Central memory CD4-positive, alpha-beta T cell (primary cell): ENCODE measurements at places on chromosomes 11 and 22.

DNA sequence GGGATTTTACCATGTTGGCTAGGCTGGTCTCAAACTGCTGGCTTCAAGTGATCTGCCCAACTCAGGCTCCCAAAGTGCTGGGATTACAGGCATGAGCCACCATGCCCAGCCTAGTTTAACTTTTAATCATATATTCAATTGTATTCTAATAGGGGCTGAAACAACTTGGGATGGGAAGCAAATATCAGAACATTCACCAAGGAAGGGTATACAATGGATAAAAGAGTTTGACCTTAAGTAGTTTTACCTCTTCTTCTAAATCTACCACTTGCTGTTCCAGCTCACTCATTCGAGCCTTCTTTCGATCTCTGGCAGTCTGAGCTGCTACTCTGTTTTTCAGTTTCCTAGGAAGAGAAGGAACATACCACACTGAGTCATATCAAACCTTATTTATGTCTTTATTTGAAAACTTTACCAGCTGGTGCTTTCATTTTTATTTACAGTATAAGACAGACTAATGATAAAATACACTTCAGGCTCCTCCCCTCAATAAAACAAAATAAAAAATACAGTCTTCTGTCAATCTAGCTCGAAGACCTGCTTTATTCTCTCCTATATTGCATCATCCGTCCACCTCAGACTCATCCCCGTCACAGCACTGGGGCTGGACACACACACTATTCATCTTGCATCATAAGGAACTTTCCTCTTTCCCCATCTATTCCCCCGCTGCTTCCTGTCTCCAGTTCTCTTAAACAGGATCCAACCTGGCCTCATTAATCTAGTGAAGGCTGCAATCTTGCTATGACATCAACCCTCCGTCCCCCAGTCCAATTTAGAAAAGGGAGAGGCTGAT lies 1.4 kb downstream of the XBP1 start:
- no peak for DNase-seq

- DNase-seq = no peak
Observed at GRCh38 chr11:92711926-92712325, 257.5 kb upstream of the MTNR1B start.

DNA sequence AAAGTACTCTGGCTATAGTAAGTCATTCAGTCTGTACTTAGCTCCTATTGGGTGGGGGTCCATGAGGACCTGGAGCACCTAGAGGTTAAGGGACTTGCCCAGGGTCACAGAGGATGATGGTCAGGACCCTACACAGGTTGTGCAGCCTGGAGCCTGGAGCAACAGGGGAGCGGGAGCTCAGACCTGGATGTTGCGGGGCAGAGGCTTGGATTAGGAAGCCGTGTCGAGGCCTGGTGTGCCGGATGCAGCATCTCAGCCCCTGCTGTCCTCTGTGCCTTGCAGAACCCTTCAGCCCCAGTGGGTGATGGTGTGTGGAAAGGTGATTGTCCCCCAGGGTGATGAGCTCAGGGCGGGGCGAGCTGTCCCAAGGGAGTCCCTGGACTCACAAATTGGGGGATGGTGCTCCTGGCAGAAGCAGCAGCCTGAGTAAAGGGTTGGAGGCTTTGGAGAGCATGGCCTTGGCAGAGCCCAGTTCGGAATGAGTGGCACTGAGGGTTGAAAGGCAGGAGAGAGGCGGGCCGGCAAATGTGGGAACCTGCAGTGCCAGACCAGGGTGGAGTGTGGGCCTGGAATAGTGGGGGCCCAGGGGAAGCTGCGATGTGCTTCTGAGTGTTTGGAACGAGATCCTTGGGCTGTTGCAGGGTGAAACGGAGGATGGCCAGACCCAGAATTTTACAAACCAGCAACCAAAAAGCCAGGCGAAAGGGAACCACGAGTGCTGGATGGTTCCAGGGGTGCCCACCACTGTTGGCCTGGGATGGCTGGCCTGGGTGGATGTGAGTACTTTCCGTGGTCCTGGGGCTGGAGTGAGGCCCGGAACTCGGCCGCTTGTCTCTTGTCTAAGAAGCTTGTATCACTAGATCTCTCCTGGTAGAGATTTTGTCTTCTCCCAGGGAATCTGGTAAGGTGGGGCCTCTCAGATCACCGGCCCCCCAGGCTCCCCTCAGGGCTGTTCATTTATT lies 2.9 kb downstream of the TPCN2 start:
- DNase-seq = no peak

GRCh38 chr11:27757953-27758352 lies 57.7 kb upstream of the BDNF start:
- no peak for DNase-seq

DNA sequence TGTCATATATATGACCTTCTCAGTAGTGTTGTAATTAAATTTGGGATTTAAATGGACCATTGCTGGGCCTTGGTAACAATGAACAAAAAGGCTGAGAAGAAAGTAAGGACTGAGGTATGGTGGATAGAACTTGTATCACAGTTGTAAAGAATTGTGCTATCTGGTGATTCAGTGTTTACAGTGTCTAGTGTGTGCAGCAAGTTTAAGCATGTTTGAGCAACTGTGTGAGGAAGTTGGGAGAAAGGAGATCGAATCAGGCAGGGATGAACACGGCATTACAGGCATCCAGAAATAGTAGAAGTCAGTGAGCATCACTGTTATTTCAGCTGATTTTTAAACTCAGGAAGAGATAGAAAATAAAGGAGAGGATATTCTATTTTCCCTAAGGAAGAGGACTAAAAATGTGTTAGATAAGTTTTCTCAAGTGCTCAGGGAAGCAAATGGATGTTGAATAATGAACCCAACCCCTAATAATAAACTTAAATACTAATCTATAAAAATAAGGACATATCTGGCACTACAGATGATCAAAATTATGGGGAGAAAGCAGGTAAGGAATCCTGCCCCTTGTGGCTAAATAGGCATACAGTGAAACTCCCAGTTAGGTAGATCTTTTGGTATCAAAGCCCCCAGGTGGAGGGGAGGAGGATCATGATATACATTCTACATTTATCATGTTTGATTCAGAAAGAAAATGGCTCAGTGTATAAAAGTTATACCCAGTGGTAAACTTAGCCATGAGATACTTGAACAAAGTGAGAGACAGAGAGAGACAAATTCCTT lies 361.0 kb upstream of the ANO3 start:
- DNase-seq = no peak

- no peak for DNase-seq
Observed at GRCh38 chr11:3058753-3059664, 1.8 kb upstream of the CARS1 start.

GRCh38 chr22:36311386-36312085 lies 58.6 kb downstream of the APOL1 start:
- DNase-seq = no peak

DNA sequence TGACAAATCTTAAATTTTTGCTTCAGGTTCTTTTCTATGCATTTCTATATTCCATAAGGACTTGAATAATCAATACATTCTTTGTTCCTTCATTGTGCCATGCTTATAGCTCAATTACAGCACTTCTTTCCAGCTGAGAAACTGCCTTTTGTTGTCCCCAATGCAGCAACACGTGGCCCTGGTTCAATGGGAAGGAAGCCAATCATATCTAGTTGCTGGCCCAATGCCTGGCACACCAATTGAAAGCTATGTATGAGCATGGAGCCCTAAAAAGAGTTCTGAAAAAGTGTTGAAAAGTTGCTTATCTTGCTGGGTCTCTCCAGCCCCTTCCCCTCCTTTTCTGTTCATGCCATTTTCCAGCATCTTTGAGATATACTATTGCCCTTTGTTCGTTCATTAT lies 448.0 kb upstream of the FAT3 start:
- no peak for DNase-seq

- no peak for DNase-seq
Observed at GRCh38 chr11:93579187-93579751, 36.1 kb upstream of the SMCO4 start.

- no peak for DNase-seq
Observed at GRCh38 chr22:30894371-30894740, 74.2 kb downstream of the MORC2 start.

GRCh38 chr22:24894220-24894975 lies 52.1 kb downstream of the LHFPL7 start:
- no peak for DNase-seq

DNA sequence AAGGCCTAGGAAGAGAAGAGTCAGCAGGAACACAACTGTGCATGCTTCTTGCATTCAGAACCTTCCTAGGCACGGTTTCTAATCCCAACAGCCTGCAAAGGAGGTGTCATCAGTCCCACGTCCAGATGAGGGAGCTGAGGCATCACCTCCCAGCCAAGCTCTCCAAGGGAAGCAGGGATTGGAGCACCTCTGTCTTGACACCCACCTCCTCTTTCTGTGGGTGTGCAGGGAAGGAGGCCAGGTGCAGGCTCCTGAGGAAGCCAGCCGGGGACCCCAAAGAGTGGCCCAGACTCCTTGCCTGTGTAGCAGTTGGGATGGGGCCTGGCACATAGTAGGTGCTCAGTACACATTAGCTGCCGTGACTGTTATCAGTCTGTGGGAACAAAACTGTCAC lies 2.0 kb downstream of the PNPLA5 start:
- DNase-seq = no peak

DNA sequence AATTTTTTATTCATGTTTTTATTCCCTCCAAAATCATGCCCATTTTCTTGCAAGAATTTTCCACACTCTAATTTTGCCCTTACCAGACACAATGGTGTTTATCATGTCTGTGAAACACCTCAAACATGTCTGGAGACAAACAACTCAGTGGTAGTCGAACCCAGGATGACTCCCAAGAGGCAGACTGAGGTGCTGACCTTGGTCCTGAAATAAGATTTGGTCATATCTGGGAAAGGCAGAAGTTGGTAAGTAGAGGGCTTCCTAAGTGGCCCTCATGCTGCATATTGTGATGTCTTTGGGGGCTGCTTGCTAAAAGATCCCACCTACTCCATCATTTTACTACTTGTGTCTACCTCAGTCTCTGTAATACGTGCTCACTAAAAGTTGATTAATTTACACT lies 369.4 kb upstream of the ISX start:
- DNase-seq = no peak

GRCh38 chr11:111018566-111018965 lies 227.0 kb upstream of the POU2AF2 start:
- DNase-seq = no peak

GRCh38 chr11:110093407-110094297 lies 460 bp downstream of the ZC3H12C start:
- no peak for DNase-seq

GRCh38 chr22:30866811-30867271 lies 101.7 kb downstream of the MORC2 start:
- DNase-seq = no peak

- DNase-seq = no peak
Observed at GRCh38 chr11:12306830-12307229, 70.5 kb upstream of the PARVA start.

DNA sequence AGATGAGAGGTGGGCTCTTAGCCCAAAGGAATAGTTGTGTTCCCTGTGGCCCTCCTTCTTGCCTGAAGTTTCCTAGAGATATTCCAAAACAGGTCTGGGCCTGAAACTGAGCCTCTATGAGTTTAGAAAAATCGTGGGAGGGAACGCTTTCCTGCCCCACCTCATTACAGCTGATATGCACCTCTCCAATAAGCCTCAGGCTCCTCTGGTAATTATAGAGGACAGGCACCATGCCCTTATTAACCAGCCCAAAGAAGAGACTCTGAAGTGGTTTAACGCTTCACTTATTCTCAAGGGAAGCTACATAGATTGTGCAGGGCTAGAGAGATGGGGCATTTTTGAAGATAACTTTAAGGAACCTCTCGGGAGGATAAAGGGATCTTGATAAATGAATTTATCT lies 3.4 kb upstream of the MPZL2 start:
- no peak for DNase-seq

- DNase-seq = no peak
Observed at GRCh38 chr22:27581236-27581635, 220.3 kb downstream of the MN1 start.

DNA sequence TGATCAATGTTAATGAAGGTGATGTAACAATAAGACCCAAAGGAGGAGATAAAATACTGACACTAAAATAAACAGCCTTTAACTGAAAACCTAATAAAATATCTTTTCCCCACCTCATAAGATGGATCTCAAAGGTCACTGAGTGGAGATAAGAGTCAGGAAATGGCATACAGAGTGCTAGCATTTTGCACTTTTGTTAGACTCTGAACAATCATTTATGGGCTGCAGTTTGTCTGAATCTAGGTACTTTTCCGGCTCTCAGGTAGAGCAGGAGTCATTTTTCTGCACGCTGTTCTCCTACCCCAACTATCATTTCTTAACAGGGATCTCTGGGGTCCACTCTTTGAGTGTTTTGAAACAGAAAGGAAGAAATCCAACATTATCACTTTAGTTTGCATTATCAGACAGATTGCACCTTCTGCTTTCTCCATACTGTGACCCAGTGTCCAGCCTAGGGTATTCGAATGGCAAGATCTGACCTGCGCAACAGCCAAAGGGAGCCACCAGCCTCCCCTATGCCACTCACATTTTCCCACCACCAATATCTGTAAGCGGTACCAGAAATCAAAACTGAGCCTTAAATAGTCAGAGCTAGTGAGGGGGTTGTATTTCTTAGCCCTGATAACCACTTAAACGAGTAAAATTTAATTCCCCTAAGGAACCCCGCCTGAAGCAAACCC lies 863 bp downstream of the SIAE start:
- DNase-seq = no peak

GRCh38 chr11:61682093-61682732 lies 2.0 kb downstream of the DAGLA start:
- no peak for DNase-seq

DNA sequence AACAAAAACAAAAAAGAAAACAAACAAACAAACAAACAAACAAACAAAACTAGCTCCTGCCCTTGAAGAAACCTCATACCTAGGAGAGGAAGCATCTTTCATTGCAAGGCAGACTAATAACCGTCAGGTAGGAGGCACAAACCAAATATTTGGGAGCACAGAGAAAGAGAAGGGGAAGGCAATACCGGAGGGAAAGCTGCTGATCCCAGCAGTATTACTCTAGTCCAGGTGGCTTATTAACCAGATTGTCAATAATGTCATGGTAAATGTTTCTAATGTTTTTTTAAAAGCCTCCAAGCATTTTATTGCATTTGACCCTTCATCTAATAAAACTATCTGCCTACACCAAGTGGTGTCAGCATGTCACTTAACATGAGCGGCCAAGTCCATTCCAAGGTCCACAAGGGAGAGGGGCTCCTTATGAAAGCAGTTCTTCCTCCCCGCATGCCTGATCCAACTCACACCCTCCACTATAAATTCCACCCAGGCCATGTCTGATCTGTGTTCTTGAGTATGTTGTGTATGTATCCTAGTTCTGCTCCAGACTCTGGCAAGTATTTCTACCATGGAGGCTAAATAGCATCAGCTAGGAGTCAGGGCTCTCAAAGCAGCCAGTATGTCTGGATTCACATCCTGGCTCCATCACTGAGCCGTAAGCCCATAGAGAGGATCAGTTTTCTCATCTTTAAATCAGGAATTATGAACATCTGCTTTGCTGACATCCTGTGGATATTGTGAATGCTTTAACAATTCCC lies 208.1 kb upstream of the TENM4 start:
- no peak for DNase-seq

GRCh38 chr11:75406338-75406777 lies 7.0 kb downstream of the RPS3 start:
- DNase-seq = no peak

DNA sequence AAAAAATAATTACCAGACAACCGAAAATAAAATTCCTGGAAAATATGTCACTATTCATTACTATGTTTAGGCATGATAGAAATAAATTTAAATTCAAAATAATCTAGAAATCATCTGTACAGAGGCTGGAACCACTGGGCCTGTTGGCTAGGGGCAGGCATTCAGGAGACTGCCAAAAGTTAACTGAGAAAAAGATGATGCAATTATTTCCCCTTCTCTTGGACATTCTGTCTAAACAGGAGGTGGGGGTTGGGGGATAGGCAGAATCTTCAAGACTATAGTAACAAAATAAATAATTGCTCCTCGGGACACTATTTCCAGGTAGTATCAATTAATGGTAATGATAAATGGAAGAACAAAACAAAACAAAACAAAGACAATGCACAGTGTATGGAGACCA lies 14.1 kb downstream of the BTBD10 start:
- DNase-seq = no peak
